Stimulated activated CD4-positive, alpha-beta T cell treated with anti-CD3 and anti-CD28 coated beads, TNF-alpha, amount 100 ng/mL, for 4 hours (primary cell): ENCODE measurements at places on chromosomes 4 and X.

- no peak for DNase-seq
Measured at GRCh38 chr4:188370777-188371176, 231.5 kb downstream of the TRIML1 start.

DNA sequence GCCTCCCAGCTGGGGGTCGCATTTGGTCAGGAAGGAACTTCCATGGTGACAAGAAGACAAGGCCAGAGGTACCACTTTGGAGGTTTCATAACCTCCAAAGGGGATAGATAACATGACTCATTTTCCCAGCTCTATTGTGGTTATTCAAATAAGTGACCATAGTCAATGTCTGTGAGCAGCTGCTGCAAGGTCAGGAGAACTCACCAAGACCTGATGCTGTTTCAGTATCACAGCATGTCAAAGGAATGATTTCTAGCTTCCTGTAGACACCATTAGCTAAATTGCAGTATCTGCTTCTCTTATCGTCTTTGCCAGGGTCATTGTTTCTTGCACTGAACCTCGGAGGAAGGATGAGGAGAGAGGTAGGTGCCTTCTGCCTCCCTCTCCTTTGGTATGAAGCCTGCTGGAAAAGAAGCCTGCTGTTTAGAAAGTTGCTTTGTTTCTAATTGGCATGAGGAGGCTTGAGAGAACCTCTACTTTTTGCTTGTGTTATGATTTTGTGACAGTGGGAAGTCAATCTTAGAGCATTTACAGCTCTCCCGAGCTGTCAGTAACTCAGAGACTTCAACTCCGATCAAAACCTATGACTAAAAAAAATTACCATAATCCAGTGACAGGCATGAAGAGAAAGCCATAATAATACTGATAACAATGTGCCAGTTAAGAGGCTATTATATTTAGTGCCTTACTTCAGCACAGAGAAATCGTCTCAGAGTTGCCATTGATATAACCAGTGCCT is 38.0 kb upstream of the GATB start:
- no peak for DNase-seq

DNA sequence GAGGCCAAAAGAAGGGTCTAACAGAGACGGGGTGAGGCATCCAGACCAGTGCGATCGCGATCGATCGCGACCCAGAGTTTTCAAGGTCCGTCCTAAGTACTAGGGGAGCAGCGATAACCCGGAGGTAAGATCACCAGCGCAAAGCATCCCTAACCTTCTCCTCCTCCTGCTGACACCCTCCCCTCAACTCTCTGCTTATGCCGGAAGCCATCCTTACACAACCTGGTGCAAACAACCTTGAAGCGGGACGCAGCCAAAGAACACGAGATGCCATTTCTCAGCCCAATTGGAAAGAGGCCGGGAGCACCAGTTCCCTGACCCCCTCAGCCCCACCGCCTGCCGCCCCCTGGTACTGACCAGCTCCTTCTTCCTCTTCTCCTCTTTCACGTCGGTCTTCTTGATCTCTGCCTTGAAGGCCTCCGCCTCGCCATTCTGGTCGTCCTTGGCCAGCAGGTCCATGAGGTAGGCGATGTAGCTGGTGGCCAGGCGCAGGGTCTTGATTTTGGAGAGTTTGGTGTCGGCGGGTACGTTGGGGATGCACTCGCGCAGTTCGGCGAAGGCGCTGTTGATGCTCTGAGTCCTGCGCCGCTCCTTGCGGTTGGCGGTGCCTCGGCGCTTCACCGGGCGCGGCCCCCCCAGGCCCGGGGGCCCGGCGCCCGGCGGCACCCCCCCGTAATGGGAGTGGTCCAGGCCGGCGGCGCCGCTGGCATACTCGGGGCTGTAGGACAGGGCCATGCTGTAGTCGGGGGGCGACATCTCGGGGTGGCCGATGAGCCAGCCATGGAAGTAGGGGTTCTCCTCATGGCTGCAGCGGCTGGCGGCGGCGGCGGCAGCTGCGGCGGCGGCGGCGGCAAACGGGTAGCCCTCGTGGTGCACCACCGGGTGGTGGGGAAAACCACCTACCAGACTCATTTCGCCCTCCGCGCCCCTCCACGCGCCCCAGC is 1.4 kb downstream of the HAND2 start:
- DNase-seq: no peak

- no peak for DNase-seq
Measured at GRCh38 chr4:42489095-42489494, 91.8 kb downstream of the SHISA3 start.

DNA sequence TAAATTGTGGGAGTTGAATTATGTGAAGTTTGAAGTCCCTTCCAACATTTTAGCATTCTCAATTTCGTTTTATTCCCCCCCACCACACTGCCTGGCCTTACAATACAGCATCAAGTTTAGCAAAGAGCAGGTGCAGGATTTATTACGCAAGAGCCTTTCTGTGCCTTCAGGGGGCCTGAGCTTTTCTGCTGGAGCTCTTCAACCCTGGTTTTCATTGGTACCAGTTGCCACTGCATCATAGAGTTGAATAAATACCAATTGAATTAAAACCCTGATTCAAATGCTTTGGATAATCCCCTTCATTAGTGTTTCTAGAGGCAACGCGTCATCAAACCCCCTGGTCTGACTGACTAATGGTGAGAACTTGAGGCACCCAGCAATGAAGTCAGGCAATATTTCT is 43.6 kb upstream of the KIT start:
- no peak for DNase-seq

DNA sequence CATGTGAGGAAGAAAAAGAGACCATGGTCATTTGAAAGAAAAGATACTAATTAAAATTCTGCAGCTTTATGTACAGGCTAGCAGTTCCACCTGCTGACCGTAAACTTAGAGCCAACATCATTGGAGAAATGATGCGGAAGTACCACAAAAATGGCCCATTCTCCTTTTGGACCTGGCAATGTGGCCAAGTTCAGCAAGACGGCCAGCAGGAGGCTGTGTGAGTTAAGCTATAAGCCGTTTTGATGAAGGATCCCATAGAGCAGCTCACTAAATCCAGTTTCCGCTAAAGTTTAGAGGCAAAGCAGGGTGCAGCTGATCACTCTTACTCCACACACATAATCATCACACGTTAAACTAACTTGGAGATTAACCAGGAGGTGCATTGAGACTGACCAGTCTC is 133.8 kb downstream of the LDB2 start:
- DNase-seq: no peak

GRCh38 chrX:47540754-47541538 is 20.1 kb upstream of the ARAF start:
- DNase-seq: no peak

DNA sequence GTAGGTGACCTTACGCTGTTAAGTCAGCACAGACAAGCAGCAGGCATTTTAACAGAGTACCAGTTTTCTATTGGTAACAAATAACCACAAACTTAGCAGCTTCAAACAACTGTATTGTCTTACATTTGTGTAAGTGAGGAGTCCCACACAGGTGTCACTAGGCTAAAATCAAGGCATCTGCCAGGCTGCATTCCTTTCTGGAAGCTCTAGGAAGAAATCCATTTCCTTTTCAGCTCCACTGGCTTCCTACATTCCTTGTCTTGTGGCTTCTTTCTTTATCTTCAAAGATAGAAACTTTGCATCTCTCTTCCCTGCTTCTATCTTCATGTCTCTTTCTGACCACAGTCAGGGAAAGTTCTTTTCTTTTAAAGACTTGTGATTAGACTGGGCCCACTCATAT is 139.9 kb downstream of the TMEM144 start:
- DNase-seq: no peak

DNA sequence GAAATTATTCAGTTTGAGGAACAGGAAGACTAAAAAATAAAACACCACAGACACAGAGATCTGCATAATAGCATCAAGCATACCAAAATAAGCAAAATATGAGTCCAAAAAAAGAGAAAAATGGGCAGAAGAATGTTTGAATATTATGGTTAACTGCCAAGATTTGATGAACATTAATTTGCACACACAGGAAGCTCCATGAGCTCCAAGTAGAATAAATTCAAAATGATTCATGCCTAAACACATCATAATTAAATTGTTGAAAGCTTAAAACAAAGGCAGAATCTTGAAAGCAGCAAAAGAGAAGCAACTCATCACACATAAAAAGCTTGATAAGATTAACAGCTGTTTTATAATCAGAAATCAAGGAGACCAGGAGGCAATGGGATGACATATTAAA is 156.6 kb upstream of the ARSJ start:
- no peak for DNase-seq

- DNase-seq: no peak
Measured at GRCh38 chr4:139123910-139124309, 53.1 kb downstream of the ELF2 start.

DNA sequence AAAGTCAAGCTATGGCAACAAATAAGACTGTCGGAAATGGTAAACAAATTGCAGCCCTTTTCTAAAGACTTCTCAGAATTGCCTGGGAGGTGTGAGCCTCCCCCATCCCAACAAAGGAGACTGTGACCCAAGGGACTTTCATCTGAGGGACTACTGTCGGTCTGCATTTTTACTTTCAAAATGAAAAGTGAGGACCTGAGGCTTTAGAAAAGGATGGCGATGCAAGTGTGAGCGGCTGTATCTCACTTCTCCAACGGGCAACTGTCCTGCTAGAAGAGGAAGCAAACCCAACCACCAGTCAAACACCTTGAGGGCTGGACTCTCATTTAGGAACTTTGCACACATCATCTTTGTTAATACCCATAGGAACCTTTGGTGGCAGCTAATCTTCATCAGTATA is 62.6 kb upstream of the CLNK start:
- DNase-seq: no peak
